ENCODE measurements at places on chromosomes 13 and 19. TPM values are rescaled to one million over a fixed set of nuclear protein-coding genes. Genes with fewer than 3 reads are reported as not detected.

Gene TUBB4A
- total RNA-seq: 0.41 TPM

Gene IL4I1
- 1.1 TPM for total RNA-seq

Gene URAD
- not detected for total RNA-seq

Gene BST2
- 48.1 TPM for total RNA-seq

Gene DCUN1D2
- 8.3 TPM for total RNA-seq

Gene EPSTI1
- 15.7 TPM for total RNA-seq

Gene INSL3
- total RNA-seq: not detected

Gene LSR
- total RNA-seq: not detected

Gene CYP2S1
- not detected for total RNA-seq

Gene AXL
- total RNA-seq: 305 TPM

Gene EID2B
- total RNA-seq: 3.3 TPM

Gene NLRP5
- total RNA-seq: not detected

Gene KLK3
- total RNA-seq: not detected

Gene ZNF575
- 0.63 TPM for total RNA-seq

Gene CLDN10
- not detected for total RNA-seq

Gene SYNGR4
- total RNA-seq: not detected

Gene RNF113B
- total RNA-seq: not detected

Gene ZNF793
- total RNA-seq: 0.27 TPM

Gene PEAK3
- total RNA-seq: not detected

Gene PBX4
- 0.33 TPM for total RNA-seq

Gene LYPD3
- total RNA-seq: 0.36 TPM

Gene KLK13
- not detected for total RNA-seq

Gene CABP5
- total RNA-seq: not detected

Gene MUC16
- total RNA-seq: not detected

Gene PLPP2
- 16.6 TPM for total RNA-seq

Gene C19orf81
- total RNA-seq: not detected

Gene ZNF579
- 7.9 TPM for total RNA-seq

Gene PLVAP
- total RNA-seq: 0.09 TPM

Data from fibroblast of the aortic adventitia (primary cell).